ENCODE measurements at places on chromosomes 3 and 15. TPM values are rescaled to one million over a fixed set of nuclear protein-coding genes. Genes with fewer than 3 reads are reported as not detected.

GRCh38 chr15:33191591-33191990, 2.9 kb downstream of the FMN1 start:
- DNase-seq: no peak

Gene CPLX3
- not detected for total RNA-seq

Gene GP5
- total RNA-seq: not detected

- peak; percentile 76 for DNase-seq
These were observed 11.3 kb downstream of the PRKCI start for GRCh38 chr3:170233530-170233929.

DNA sequence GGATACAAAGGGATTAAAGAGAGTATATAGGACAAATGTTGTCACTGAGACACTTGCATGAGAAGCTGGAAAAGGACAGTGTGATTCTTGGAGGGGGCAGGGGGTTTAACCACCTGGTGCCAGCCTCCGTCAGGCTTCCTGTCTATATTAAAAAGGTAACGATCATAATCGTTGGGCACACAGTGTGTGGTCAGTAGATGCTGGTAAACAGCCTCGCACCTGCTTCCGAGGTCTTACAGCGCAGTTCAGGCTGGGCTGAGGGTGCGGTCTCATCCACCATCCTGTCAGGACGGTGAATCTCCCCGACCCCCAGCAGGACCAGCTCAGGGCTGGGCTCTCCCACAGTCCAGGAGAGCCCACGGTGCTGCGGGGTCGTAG, 47.7 kb upstream of the SMAD6 start:
- DNase-seq: no peak

DNA sequence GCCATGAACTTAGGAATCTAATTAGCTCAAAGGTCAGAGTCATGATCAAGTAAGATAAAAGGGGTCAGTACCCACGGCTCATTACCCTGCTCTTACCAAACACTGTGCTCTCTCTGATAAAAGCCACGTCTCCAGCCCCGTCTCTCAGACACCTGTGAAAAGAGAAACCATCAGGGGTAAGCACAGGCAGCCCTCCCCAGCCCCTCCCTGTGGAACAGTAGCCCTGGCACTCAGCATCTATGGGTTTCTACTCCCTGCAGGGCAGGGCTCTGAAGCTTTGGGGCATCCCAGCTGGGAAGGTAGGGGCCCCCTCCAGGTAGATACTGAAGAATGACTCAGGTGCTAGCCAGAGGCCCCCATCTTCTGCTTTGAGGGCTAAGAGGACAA, 10.5 kb downstream of the LTF start:
- no peak for DNase-seq

- no peak for DNase-seq
These were observed 18.5 kb downstream of the SLC6A20 start for GRCh38 chr3:45777746-45778386.

Gene MKRN3
- not detected for total RNA-seq

GRCh38 chr3:117786349-117786748, 1076.8 kb downstream of the TUSC7 start:
- no peak for DNase-seq

- DNase-seq: no peak
These were observed 32.0 kb upstream of the MANF start for GRCh38 chr3:51353131-51353530.

GRCh38 chr3:158531334-158531733, 39.7 kb upstream of the MLF1 start:
- DNase-seq: no peak

Gene DPPA2
- total RNA-seq: not detected

Gene RTP4
- total RNA-seq: 3.6 TPM

Gene TGM5
- not detected for total RNA-seq

Gene SERPINI2
- not detected for total RNA-seq

Gene CHST13
- 1.4 TPM for total RNA-seq

- DNase-seq: peak; percentile 52
These were observed 151.4 kb downstream of the IGF1R start for GRCh38 chr15:98799461-98800390.

Gene GOLGA6A
- not detected for total RNA-seq

- no peak for DNase-seq
These were observed 25.6 kb upstream of the ARL8B start for GRCh38 chr3:5096336-5097008.

Gene TRAK1
- 328 TPM for total RNA-seq

Gene STRA6
- not detected for total RNA-seq

Gene SLC9C1
- total RNA-seq: not detected

DNA sequence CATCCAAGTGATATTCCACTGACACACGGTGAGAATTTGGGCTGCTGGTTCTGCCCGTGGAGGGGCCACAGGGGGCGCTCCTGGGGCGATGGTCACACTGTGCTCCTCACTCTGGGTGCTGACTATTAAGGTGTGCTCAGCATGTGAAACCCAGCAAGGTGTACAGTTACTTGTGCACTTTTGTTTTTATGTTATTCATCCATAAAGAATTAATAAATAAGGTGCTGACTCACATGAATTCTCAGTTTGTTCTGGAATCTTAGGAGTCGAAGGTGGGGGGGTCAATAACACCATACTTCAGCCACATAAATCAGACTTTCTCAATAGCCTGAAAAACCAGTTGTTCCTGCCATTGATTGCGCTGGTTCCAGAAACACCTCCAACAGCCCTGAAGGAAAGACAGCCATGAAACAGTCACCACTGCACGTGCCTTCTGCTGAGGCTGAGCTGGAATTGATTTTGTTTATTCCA, 53.5 kb upstream of the SPATA12 start:
- peak; percentile 60 for DNase-seq

GRCh38 chr3:46926039-46926438, 48.5 kb downstream of the PTH1R start:
- DNase-seq: peak; percentile 52

DNA sequence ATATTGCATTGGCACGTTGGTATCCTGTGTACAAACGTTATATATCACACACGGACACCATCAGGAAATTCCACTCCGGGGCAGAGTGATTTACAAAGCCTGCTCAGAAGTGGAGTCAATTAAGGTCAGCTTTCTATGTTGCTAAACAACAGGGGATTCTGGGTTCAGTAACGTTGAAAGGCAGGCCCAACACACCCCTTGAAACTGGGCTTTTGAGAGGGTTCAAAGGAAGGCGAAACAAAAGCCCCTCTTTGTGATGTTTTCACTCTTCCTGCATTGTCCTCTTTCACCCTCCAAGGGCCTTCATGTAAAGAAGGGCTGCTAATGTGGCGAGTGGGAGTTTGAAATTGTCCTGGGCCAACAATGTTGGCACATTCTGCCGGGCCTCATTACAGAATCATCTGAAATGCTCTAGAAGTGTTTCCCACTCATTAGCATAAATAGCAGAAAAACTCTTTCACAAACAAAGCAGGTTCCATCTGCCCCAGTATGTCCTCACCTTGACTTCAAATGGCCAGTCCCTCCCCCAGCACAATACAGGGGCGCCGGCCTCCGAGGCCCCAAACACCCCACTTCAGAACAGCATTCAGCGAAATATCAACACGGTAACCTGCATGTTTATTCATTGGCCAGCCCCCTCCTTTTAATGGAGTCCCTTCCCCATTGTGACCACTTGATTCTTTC, 76.4 kb downstream of the HES1 start:
- peak; percentile 34 for DNase-seq

Gene SLC28A2
- total RNA-seq: not detected

Data from stomach (tissue), 19 donors.